ENCODE measurements at places on chromosomes 6 and 20. TPM values are rescaled to one million over a fixed set of nuclear protein-coding genes. Genes with fewer than 3 reads are reported as not detected.

Gene SEMG1
- total RNA-seq, result not detected

Gene UBD
- not detected for total RNA-seq

Gene PHACTR3
- total RNA-seq, result not detected

Gene SLC17A9
- 28.8 TPM for total RNA-seq

Gene ENTPD6
- total RNA-seq, result 51.1 TPM

Gene GLP1R
- total RNA-seq, result not detected

All from smooth muscle cell of the umbilical artery (primary cell).